NCI-H69 (cell line): ENCODE measurements at places on chromosomes 5 and 9.

DNA sequence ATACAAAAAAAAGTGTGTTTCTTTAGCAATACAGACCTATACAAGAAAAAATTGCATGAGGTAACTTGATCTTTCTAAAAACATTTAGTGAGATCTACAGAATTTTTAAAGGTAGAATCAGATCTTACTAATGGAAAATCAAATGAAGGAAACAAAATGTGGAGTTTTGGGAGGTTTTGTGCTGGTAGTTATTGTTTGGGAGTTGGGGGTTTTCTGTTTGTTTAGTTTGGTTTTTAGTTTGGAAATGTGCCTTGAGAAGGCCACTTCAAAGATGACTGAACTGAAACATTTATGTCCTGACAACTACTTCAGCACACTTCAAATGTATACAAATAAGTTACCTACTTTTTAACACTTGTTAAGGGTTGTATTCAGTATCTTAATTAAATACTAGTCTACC is 280.1 kb downstream of the NR2F1-AS1 start:
- DNase-seq, result peak; percentile 47

GRCh38 chr9:14530841-14531240 is 162.4 kb downstream of the ZDHHC21 start:
- no peak for DNase-seq

DNA sequence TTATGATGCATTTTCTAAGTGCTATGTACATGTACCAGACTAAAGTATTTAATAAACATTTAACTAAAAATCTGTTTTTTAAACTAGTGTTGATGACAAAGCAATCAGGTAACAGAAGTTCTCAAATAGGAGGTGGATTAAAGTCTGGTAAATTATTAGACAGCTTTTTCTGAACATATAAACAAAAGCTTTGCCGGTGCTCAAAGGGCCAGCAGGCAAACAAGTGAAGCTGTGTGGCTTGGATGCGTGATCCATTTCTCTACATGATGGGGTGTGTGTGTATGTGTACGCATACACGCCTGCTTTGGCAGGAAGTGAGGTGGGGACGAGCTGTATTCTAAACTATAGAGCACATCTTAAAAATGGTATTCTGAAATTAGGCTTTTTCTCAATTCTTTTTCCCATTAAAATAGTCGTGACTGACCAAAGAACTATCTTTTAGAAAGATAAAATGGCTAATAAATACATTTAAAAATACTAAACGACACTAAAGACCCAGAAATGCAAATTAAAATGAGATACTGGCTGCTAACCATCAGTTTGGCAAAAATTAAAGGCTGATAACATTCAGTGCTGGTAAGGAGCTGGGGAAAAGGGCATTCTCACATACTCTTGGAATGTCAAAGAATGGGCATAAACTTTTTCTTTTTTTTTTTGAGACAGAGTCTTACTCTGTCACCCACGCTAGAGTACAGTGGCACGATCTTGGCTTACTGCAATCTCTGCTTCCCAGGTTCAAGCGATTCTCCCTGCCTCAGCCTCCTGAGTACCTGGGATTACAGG is 174.0 kb downstream of the MAPKAP1 start:
- peak; percentile 48 for DNase-seq

DNA sequence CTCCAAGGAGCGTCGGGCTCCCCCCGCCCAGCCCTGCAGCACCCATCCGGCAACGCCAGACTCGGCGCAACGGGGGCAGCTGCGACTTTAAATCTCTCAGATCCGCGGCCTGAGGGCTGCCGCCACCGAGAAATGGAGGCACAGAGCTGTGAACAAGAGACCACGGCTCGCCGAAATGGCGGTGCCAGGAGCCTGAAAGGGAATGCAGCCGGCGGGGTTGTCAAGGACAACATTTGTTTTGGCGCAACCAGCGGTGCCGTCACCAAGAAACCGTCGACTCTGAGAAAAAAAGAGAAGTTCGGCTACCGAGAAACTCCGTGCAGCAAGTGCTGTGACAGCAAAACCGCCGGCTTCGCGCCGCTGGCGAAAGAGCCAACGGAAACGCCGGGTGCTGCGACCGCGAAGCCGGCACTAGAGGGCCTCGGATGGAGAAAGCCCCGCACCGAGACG is 2.1 kb upstream of the ANXA2R start:
- peak; percentile 69 for DNase-seq

DNA sequence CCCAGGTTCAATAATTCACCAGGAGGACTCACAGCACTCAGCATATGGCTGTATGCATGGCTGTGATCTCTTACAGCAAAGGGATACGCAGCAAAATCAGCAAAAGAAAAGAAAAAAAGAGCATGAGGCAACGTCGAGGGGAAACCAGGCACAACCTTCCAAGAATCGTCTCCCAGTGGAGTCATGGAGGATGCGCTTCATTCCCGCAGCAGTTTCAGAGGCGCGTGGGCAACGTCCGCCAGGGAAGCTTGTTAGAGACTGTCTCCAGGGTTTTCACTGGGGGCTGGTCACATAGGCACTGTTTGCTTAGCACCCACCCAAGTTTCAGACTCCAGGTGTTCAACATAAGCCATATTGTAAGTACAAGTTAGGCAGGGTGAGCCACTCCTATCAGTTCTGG is 44.6 kb downstream of the NSG2 start:
- DNase-seq, result no peak

GRCh38 chr5:172438319-172438668 is 16.0 kb downstream of the SH3PXD2B start:
- DNase-seq, result no peak

GRCh38 chr5:121090822-121091221 is 626.7 kb downstream of the PRR16 start:
- no peak for DNase-seq

- DNase-seq, result no peak
These were observed 40.3 kb upstream of the GNE start for GRCh38 chr9:36298566-36298965.

GRCh38 chr5:139061856-139062255 is 136.3 kb downstream of the SIL1 start:
- DNase-seq, result peak; percentile 87

- DNase-seq, result peak; percentile 53
These were observed 50.3 kb downstream of the NSUN2 start for GRCh38 chr5:6582507-6583048.

DNA sequence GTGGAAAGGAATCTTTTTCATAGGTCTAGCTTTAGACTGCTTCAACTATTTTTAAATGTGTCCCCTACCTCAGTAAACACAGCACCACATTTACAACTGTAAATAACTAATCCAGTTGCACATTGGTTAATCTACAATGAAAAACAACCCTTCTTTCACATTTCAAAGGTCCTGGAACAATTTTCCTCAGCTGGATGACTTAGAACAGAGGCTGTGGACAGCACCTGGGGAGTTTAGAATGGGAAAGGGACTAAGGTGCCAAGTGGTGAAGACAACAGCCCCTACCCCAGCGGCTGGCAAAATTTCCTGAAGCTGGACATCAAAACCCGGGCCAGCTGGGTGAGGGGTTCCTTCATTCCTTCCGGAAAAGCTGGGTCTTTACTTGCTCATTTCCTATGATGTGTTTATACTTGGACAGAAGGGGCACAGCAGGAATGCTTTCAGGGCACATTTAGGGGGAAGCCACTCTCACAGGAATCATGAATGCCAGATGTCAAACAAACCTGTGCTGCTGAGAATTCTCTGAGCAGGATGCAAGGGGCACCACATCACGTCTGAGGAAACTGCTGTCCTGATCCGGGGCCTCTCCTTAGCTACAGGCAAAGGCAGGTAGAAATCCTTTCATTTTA is 158.3 kb downstream of the NR2F1-AS1 start:
- peak; percentile 97 for DNase-seq

DNA sequence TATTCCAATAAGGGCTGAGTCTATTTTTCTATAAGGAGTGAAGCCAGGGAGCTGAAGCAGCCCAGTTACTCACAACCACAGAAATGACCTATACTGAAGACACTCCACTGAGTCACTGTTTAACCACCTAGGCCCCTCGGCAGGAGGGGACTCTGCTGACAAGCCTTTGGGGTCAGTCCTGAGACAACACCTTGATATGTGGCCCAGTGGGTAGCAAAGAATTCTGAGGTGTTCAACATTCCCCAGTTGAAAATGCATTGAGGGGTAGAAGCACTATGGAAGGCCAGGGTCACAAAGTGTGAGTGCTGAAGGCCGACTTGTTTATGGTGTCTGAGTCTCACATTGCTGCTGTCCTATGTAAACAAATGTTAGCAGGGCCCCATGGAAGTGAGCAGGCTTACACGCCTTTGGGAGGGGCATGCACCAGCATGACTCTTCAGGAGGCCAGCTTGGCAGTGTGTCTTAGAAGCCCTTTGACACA is 112.6 kb upstream of the NFIL3 start:
- peak; percentile 36 for DNase-seq

GRCh38 chr9:110121170-110121569 is 86.8 kb downstream of the C9orf152 start:
- peak; percentile 48 for DNase-seq

GRCh38 chr5:90897618-90898017 is 339.0 kb downstream of the ADGRV1 start:
- DNase-seq, result no peak

DNA sequence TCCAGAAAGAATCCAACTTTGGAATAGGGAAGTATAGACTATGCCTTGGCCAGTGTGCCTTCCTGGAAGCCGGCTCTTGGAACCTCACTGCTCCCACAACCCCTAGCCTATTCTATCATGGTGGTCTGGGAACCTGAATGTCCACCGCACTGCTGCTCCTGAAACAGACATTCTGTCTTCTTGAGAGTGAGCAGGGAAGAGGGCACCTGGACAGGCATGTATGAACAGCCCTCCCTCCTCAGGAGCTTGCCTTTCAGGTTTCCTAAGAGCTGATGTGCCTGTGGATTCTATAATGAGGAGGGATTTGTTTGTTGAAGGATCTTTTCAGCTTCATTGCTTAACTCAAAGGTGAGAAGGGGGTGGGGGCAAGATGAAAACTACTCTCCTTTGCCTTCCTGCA is 55.1 kb upstream of the XPA start:
- no peak for DNase-seq

- DNase-seq, result peak; percentile 71
These were observed 18.3 kb downstream of the CMBL start for GRCh38 chr5:10289353-10289752.

DNA sequence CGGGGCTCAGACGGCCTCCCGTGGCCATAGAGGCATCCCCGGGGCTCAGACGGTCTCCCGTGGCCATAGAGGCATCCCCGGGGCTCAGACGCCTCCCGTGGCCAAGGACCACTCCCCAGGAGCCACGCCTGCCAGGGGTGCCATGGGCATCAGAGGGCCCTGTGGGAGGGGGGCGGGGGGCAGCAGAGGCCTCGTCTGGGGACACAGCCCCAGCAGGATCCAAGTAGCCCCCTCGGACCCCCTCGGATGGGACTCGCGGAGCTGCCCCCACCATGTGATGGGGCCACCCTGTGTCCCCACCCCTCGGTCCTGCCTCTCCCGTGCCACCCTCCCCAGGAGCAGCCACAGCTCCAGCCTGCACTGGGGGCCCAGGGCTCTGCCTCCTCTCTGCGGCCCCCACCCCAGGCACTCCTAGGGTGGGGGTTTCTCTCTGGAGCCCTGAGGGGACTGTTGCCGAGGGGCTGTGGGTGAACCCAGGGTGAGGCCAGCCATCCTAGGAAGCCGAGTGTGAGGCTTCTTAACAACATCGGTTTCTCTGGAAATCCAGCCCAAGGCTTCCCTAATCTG is 2.5 kb downstream of the ENTPD8 start:
- no peak for DNase-seq

DNA sequence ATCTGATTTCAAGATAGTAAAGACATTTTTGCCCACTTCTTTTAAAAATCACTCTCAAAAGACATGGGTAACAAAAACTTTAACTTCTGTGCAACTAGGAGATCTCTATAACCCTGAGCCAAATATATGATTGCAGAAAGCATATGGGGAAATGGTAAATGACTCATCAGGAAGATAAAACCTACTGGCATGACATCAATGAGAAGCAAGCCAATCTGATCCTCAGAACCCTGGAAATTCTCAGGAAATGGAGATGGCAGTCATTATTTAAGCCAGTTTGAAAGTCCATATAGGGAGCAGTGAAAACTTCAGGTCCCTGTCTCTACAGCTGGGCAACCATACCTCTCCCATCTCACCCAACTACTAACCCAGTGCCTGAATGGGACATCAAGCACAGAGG is 249.7 kb upstream of the NREP start:
- DNase-seq, result no peak

DNA sequence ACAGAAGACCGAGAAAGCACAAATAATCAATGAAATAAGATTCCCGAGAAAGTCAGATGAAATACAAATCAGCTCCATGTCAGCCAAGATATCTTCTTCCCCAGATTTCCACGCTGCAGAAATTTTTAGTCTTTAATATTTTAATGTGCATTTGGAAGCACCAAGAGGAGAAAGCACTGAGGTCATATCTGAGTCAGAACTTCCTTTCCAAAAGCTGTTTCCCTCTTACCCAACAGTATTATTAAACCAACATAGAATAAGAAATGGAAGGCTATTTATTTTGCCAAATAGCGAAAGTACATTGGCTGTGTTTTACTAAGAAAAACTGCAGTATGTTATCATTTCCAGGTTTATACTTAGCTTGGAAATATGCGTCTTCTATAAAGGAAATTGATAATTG is 772.1 kb upstream of the CDH9 start:
- no peak for DNase-seq

DNA sequence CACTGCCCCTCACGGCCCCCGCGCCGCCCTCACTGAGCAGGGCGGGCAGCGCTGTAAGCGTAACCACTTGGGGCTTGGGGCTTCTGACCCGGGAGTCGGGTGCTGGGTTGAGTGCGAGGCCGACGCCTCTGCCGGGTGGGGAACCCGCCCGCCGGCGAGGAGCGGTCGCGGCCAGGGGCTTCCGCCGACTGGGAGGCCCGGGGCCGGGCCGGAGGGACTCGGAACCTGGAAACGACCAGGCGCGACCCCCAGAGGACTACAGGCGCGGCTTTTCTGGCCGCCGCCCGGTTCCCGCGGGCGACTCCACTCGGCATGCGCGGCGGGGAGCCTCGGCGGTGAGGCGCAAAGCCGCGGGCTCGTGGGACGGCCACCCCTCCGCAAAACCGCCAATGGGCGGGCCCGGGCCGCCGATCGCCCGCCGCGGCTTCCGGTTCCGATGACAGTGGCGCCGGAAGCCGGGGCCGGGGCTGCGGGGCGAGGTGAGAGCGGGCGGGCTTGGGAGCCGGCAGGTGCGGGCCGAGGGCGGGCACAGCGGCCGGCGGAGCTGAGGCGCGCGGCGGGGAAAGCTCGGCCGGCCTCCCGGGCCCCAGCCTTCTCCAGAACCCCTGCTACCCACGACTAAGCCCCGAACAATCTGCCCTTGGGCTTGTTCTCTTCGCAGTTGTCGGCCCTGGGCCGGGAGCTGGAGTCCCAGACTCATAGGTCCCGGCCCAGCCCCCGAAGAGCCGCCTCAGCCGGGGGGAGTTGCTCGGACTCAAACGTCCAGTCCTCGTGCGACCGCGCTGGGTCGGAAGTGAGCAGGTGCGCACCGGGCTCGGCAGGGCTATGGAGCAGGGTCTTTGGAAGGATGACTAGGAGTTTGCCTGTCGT is at the start of gene RMND5B:
RMND5B (plus strand) TSS at position 439 of the 870 bp plus-strand sequence. CDS start 7,106 bp downstream, outside the sequence.
- peak; percentile 94 for DNase-seq

- DNase-seq, result no peak
These were observed 188.1 kb downstream of the RFX3 start for GRCh38 chr9:3337515-3338225.
